ENCODE measurements at places on chromosomes 6 and 20. TPM values are rescaled to one million over a fixed set of nuclear protein-coding genes. Genes with fewer than 3 reads are reported as not detected.

DNA sequence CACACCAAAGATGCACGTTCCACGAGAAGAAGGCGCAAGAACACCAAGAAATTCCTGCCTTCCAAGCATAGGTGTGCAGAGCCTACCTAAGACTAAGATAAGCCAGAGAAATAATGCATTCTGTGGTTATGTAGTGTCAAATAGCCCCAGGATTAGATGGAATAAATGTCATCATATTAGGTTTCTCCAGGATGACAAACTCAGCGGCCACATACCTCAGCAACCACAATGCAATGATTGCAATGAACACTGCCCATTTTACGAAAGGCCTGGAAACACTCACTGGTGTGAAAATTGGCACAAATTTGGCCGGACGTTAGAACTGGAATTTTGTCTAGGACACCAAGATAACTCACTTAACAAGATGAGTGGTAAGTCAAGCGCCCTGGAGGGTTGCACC lies 129.7 kb downstream of the SLC22A3 start:
- DNase-seq, result no peak

GRCh38 chr20:38863024-38863851 lies 57.7 kb downstream of the PPP1R16B start:
- DNase-seq, result no peak

- DNase-seq, result no peak
Observed at GRCh38 chr20:32355417-32355841, 2.7 kb upstream of the ASXL1 start.

DNA sequence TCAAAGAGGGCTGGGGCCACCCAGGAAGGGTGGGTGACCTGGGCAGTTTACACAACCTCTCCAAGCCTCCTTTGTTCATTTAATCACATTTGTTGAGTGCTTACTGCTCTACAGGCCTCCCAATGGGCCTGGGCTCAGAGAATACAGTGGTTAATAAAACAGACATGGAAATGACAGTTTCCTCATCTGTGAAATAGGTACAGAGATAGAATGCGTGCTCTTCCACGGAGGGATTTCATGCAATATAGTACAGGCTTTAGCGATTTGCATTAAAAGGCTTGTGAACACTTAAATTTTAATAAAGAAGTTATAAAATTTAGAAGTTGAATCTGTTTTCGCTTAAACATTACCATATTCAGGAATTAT lies 802 bp upstream of the FERMT1 start:
- DNase-seq, result no peak

DNA sequence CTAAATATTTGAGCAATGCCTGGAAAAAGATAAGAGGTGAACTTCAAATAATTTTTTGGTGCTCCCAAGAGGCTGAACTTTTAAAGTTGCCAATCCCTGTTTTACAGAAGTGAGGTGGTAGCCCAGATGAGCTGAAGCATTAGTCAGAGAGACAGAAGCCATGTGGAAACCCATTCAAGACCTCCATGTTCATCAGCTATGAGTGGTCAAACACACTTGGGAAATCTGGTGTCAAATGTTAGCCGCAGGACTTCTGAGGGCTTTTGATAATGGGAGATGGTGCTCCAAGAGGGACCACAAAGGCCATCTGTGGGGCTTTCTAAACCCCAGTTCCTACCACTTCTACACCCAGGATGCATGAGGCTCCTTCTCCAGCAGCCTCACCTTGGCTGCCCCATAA lies 77.5 kb upstream of the MRPS10 start:
- DNase-seq, result no peak

CDH26 gene
- 0.68 TPM for total RNA-seq

EEF1A2 gene
- total RNA-seq, result 75.2 TPM

- DNase-seq, result no peak
Observed at GRCh38 chr6:117446861-117447260, 21.1 kb upstream of the ROS1 start.

- DNase-seq, result no peak
Observed at GRCh38 chr6:125746019-125746414, 3.4 kb upstream of the HEY2 start.

BPIFB2 gene
- not detected for total RNA-seq

GRCh38 chr20:24995741-24996448 lies 3.3 kb upstream of the APMAP start:
- DNase-seq, result no peak

DNA sequence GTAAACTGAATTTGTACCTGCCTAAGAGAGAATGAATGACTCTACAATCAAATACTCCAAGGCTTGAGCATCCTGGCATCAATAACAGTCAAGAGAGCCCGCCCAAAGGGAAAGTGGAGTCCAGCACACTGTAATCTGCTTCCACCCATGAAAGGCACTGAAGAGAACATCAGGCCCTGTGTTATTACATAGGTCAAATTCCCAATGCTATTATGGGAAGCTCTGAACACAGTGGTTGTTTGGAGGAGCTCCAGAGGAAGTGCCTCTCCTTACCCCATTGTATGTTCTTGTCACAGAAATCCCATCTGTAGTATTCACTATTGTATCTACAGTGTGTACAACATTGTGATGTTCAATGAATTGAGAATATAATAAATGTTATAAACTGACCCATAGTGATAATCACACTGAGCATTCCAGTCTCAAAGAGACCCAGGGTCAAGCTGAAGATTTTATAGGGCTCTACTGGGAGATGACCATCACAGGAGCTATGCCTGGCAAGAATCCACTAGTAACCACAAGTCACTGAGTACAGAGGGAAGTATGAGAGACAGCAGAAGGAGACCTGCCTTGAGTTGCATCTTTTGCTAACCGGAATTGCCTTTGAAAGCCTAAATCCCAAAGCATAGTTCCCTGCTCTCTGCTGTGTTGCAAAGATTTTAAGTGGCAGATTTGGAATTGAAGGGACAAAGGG lies 446.7 kb downstream of the GJA1 start:
- DNase-seq, result no peak

- no peak for DNase-seq
Observed at GRCh38 chr6:137989664-137990063, 117.6 kb downstream of the PERP start.

- DNase-seq, result no peak
Observed at GRCh38 chr6:118306392-118307238, 241.5 kb upstream of the PLN start.
